ENCODE measurements at places on chromosomes 11 and 22.
A peak's percentile ranks its signal among the peaks of the same experiment; 100 is the strongest.

- no peak for DNase-seq
Observed at GRCh38 chr11:14374922-14375830, 16.2 kb upstream of the RRAS2 start.

- DNase-seq = no peak
Observed at GRCh38 chr22:42799061-42799460, 58.0 kb downstream of the ARFGAP3 start.

GRCh38 chr11:60116996-60117790, 28.7 kb downstream of the MS4A2 start:
- no peak for DNase-seq

- no peak for DNase-seq
Observed at GRCh38 chr11:109121173-109121932, 300.6 kb upstream of the C11orf87 start.

GRCh38 chr11:16603890-16604793, 134.3 kb upstream of the C11orf58 start:
- peak; percentile 18 for DNase-seq
